ENCODE measurements at places on chromosomes 3 and 15.

DNA sequence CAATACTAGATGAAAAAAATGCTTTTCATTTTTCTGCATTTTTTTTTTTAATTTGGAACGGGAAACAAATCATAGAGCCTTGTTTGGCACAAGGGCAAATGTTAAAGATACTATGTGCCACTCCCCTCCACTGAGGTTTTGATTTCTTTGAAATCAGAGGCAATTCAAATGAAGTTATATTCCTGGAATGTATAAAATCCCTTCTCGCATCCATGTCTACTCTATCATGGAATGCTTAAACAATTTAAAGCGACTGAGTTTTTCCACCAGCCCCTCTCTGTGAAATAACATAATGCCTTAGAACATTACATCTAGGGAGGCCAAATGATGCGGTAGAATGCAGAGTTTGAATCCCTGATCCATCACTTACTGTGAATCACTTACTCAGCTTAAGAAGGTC, 69.7 kb downstream of the FMN1 start:
- H3K27me3 ChIP-seq, result no peaks in the 10 kb centered on the region
- no peak overlapping the region for H3K4me3 ChIP-seq
- H3K27ac ChIP-seq, result no peak overlapping the region

GRCh38 chr3:177746337-177746933, 549.2 kb upstream of the TBL1XR1 start:
- H3K36me3 ChIP-seq, result no peaks in the 10 kb centered on the region
- no peak overlapping the region for H3K4me3 ChIP-seq
- H3K27ac ChIP-seq, result peak overlapping the region; percentile 16
- H3K4me1 ChIP-seq, result no peaks in the 10 kb centered on the region

DNA sequence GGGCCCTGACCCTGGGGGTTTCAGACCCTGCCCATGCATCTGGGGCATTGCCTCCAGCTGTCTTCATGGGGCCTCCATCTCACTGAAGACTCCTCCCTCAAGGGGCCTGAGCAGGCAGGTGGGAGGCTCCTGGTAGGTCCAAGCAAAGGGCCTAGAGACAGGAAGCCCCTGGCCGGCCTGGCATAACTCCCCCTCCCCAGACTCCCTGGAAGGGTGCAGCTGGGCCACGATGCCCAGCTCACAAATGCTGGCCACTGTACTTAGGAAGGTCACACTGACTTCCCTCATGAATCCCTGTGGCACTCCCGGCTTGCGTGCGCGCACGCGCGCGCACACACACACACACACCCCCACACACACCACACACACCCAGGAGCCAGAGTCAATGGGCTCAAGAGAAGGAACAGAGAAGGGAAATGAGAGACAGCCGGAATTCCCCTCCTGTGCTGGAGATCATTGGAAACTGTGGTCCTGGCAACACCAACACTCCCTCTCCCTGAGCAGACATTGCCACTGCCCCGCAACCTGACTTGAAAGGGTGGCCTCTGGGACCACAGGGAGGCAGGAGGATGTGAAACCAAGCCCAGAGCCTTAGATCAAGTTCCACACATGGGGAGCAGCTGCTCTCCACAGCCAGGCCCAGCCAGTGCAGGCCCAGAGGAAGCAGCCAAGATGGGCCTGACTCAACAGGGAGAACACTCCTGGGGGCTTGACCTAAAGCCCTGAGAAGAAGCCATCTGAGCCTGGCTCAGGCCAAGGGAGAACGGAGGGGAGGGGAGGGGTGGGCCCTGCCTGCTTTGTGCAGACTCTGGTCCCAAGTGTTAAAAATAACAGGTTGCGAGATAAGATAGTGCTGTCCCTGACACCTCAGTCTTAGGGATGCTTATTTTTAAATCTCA, 69.7 kb downstream of the SCN5A start:
- no peaks in the 10 kb centered on the region for H3K36me3 ChIP-seq
- H3K4me3 ChIP-seq, result no peak overlapping the region
- no peaks in the 10 kb centered on the region for H3K27me3 ChIP-seq
- no peak for DNase-seq

DNA sequence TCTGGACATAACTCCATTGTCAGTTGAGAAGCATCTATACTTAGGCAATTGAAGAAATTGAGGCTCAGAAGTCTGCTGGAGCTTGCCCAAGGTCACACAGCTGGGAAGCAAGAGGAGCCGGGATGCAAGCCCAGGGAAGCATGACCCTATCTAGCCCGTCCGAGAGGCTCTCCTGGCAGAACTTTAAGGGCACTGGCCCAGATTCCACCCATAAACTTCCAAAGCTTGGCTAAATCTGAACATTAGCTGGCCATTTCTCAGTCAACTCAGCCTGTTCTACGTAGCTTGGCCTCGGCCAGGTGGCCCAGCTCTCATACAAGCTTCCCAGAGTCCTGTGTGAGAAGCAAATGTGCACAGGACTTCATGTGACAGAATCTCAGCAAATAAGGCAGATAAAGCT, 75.8 kb downstream of the LRIG1 start:
- no peak overlapping the region for H3K4me3 ChIP-seq
- no peak for DNase-seq
- peak overlapping the region; percentile 68 for H3K27ac ChIP-seq
- no peaks in the 10 kb centered on the region for H3K27me3 ChIP-seq
- peaks cover 23% of the 10 kb centered on the region for H3K4me1 ChIP-seq

DNA sequence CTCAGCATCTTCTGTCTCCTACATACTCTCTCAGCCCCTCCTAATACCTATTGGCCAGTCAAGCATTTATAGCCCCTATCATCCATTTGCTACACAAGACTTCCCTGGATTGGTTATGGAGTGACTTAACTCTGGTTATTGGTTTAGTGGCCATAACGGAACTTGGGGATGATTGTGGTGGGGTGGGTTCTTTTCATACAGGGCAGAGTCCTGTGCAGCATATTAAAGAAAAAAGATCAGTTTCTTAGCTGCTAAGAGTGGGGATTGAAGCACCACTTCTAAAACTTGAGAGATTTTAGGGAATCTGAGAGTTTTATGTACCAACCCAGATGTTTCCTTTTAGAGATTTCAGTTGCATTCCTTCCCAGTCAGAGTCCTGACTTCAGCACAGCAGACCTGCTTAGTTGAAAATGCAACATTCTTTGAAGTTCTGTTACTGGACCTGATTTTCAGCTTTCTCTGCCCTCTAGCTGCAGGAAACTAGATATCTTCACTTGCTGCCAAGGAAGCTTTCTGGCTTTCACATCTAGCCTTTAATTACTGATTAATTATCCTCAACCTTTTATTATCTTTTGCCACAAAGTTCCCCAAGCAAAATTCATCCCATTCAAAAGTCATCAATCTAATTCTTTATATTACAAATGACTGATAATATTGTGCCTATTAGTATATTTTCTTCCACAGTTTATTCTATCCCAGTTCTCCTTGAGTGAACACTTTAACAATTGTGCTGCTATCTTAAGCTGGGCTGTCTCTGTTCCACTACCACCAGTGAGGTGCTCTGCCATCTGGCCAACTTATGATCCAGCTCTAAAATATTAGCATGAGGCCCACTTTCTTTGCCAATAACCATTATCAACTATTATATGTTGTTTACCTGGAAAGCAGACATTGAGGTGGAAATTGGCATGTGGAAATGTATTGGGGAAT, 906.0 kb upstream of the ALCAM start:
- peak overlapping the region; percentile 54 for H3K27ac ChIP-seq
- no peaks in the 10 kb centered on the region for H3K4me1 ChIP-seq
- H3K27me3 ChIP-seq, result no peaks in the 10 kb centered on the region
- DNase-seq, result peak; percentile 28
- H3K36me3 ChIP-seq, result no peaks in the 10 kb centered on the region

- peak overlapping the region; percentile 43 for H3K27ac ChIP-seq
- no peaks in the 10 kb centered on the region for H3K36me3 ChIP-seq
- no peak for DNase-seq
- no peak overlapping the region for H3K4me3 ChIP-seq
- H3K27me3 ChIP-seq, result no peaks in the 10 kb centered on the region
Observed at GRCh38 chr3:32577174-32577573, 6.5 kb upstream of the DYNC1LI1 start.

DNA sequence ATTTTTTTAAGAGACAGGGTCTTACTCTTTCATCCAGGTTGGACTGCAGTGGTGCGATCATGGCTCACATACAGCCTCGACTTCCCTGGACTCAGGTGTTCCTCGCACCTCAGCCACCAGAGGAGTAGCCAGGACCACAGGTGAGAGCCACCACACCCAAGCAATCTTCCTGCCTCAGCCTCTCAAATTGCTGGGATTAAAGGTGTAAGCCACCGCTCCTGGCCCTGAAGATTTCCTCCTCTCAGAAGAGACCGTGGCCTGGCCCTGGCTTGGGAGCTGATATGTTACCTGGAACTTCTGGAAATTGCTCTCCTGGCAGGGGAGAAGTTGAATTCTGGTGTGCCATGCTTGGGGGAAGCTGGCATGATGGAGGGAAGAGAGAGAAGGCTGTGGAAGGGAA, 36.2 kb downstream of the PPCDC start:
- no peaks in the 10 kb centered on the region for H3K4me1 ChIP-seq
- H3K27me3 ChIP-seq, result no peaks in the 10 kb centered on the region
- no peak overlapping the region for H3K27ac ChIP-seq
- no peak overlapping the region for H3K4me3 ChIP-seq
- DNase-seq, result no peak

DNA sequence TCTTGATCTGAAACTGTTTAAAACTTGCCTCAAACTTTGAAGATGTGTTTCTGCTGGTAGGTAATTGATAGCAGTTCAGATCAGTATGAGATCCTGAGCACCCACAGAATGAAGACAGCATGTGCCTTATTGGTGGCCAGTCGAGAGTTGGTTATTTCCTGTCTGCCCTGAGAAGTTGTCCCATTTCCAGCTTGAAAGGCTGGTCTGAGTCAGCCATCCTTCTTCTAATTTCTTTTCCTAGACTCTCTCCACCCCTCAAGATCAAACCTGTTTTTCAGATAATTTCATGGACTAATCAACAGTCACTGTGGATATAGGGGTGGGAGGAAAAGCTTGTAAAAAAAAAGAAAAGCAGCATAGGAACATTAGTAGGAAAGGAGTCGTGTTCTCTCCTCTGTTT, 464.4 kb downstream of the FOXP1 start:
- no peak overlapping the region for H3K27ac ChIP-seq
- no peak overlapping the region for H3K4me3 ChIP-seq
- H3K27me3 ChIP-seq, result no peaks in the 10 kb centered on the region
- no peak for DNase-seq

- no peak for DNase-seq
- H3K4me3 ChIP-seq, result no peak overlapping the region
- no peaks in the 10 kb centered on the region for H3K36me3 ChIP-seq
- H3K27me3 ChIP-seq, result peaks cover 30% of the 10 kb centered on the region
- no peak overlapping the region for H3K27ac ChIP-seq
Observed at GRCh38 chr3:99878005-99878404, 60.3 kb downstream of the CMSS1 start.

DNA sequence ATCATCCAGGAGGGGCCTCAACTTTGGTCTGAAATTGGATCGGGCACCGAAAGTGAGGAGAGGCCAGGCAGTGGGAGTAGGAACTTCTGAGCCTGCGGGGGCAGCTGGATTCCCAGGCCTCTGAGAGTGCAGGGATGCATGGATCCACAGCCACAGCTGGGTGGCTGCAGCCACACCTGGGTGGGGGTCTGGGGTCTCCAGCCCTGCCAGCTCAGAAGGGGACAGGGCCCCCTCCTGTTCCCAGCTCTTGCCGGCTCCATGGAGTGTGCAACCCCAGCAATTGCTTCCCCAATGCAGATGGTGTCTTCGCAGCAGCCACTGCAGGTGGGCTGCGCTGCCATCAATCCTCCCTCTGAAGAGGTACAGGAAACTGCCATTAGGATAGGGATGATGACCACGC, 123.7 kb downstream of the BCHE start:
- H3K36me3 ChIP-seq, result no peaks in the 10 kb centered on the region
- no peaks in the 10 kb centered on the region for H3K27me3 ChIP-seq
- DNase-seq, result no peak

- H3K4me1 ChIP-seq, result peaks cover 21% of the 10 kb centered on the region
- no peak for DNase-seq
- no peak overlapping the region for H3K27ac ChIP-seq
- H3K36me3 ChIP-seq, result no peaks in the 10 kb centered on the region
- peaks cover 2% of the 10 kb centered on the region for H3K27me3 ChIP-seq
Observed at GRCh38 chr15:31398677-31399301, 72.2 kb downstream of the KLF13 start.

DNA sequence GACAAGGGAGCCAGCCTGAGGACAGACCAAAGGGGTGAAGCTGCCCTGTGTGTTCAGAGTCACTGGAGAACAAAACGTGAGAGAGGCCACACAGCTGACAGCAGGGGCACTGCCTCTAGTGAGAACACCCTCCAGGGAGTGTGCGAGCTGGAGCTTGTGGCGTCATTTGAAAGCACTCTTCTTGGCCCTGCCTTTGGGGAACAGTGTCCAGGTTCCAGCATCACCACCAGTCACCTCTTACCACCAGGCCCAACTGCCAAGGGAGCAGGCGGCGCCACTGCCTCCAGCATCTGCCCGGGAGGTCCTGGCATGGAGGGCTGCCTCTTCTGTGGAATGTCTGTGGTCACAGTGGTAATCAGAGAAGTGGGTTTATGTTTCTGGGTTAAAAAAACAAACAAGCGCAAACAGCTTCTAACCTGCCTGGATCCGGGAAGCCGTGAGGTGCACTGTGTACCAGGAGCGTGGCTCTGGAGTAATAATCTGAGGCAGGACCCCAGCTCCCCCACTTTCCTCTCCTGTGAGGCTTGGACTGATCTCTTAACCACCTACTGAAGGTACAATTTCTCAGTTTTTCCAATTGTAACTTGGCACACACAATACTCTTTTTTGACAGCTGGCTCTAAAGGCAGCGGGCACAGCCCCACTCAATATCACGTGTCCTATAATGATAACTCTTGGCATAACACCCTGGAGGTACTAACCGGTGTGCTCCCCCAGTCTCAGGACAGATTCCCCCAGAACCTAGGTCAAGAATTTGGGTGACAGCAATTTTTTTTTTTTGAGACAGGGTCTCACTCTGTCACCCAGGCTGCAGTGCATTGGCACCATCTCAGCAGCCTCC, 32.2 kb upstream of the CDCP1 start:
- no peaks in the 10 kb centered on the region for H3K36me3 ChIP-seq
- DNase-seq, result no peak
- H3K27me3 ChIP-seq, result no peaks in the 10 kb centered on the region
- no peak overlapping the region for H3K27ac ChIP-seq
- no peak overlapping the region for H3K4me3 ChIP-seq
- H3K4me1 ChIP-seq, result no peaks in the 10 kb centered on the region

DNA sequence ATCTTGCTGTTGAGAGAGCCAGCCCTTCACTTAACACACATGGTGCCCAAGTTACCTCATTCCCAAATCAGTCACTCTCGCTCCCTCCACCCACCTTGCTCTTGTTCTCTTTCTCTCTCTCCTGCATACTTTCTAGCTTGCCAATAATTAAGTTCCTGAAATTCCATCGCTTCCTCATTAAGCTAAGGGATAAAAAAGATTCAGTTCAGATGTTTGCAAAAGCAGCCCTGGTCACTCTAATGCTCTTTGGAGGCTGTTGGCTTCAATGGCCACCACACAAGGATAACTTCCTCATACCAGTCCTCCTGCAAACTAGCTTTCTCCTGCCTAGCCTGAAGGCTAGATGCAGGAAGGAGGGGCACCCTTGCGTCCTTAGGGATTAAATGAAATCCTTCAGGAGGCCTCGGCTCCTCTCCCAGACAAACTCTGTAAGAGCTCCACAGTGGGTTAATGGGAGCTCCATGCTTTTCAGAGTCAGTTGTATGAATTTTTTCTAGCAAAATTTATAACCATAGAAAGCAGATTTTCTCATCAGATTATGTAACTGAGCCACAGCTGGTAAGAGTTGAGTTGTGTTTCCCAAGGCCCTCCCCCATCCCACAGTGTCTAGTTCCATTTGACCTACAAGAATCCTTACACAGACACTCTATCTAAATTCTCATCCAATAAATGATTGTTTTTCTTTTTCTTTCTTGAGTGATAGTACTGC, 176.6 kb upstream of the TRIM42 start:
- no peak overlapping the region for H3K4me3 ChIP-seq
- H3K27me3 ChIP-seq, result no peaks in the 10 kb centered on the region
- DNase-seq, result no peak
- no peaks in the 10 kb centered on the region for H3K36me3 ChIP-seq

Data from spinal cord (tissue), 10 donors.